ENCODE measurements at places on chromosomes 5 and 9. TPM values are rescaled to one million over a fixed set of nuclear protein-coding genes. Genes with fewer than 3 reads are reported as not detected.

PTGER4 gene
- 1.4 TPM for polyA plus RNA-seq

CDX1 gene
- polyA plus RNA-seq: 0.08 TPM

INSYN2B gene
- 0.01 TPM for polyA plus RNA-seq

IL17B gene
- polyA plus RNA-seq: 1.4 TPM

NR4A3 gene
- 0.29 TPM for polyA plus RNA-seq

FAM221B gene
- not detected for polyA plus RNA-seq

MOB3B gene
- 2.5 TPM for polyA plus RNA-seq

SERF1B gene
- 22.7 TPM for polyA plus RNA-seq

RNF183 gene
- polyA plus RNA-seq: 2.3 TPM

LVRN gene
- polyA plus RNA-seq: 0.32 TPM

PCDHAC2 gene
- polyA plus RNA-seq: 0.06 TPM

IFNA21 gene
- polyA plus RNA-seq: not detected

ADAMTS13 gene
- polyA plus RNA-seq: 4.3 TPM

Measured in esophagus (tissue), 2 donors.